ENCODE measurements at places on chromosomes 12 and 14.

DNA sequence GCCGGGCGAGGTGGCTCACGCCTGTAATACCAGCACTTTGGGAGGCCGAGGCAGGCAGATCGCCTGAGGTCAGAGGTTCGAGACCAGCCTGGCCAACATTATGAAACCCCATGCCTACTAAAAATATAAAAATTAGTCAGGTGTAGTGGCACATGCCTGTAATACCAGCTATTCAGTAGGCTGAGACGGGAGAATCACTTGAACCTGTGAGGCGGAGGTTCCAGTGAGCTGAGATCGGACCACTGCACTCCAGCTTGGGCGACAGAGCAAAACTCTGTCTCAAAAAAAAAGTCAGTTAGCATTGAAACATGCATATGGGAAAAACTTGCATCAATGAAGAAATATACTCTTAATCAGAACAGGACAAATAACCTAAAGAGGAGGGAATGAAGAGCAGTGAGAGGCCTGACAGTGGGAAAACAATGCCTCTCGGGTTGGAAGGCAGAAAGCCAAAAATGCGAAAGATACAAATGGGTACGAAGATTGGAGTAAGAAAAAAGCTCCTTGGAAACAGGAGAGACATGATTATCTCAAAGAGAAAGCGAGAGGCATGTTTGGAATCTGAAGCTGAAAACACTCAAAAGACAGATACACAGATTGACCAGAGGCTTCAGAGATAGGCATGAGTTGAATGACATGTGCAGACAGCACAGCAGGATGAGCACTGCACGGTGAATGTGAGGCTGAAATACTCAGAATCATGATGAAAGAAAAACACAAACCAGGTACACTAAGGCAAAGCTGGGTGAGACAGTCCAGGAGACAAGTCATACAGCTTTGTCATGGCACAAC lies 30.6 kb downstream of the RESF1 start:
- no peaks in the 10 kb centered on the region for H3K27me3 ChIP-seq
- no peak overlapping the region for H3K27ac ChIP-seq
- no peak for DNase-seq
- no peak overlapping the region for H3K4me3 ChIP-seq

GRCh38 chr12:108462686-108463085 lies 52.4 kb upstream of the FICD start:
- H3K27ac ChIP-seq = no peak overlapping the region
- no peaks in the 10 kb centered on the region for H3K4me1 ChIP-seq
- no peak for DNase-seq
- H3K36me3 ChIP-seq = no peaks in the 10 kb centered on the region
- peaks cover 4% of the 10 kb centered on the region for H3K27me3 ChIP-seq

DNA sequence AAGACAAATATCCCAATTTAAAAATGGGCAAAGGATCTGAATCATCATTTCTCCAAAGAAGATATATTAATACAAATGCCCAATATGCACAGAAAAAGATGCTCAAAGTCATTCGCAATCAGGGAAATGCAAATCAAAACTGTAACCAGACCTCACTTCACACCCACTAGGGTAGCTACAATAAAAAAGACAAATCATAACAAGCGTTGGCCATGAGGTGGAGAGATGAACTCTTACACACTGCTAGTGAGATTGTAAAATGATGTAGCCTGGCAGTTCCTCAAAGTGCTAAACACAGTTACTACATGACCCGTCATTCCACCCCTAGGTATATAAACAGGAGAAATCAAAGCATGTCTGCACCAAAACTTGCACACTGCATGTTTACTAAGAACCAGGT lies 30.4 kb downstream of the CDC42BPB start:
- no peaks in the 10 kb centered on the region for H3K27me3 ChIP-seq
- no peaks in the 10 kb centered on the region for H3K4me1 ChIP-seq
- no peaks in the 10 kb centered on the region for H3K36me3 ChIP-seq
- no peak for DNase-seq
- no peak overlapping the region for H3K27ac ChIP-seq

GRCh38 chr12:26090836-26091510 lies 33.9 kb downstream of the BHLHE41 start:
- H3K27ac ChIP-seq = no peak overlapping the region
- H3K4me1 ChIP-seq = no peaks in the 10 kb centered on the region
- no peak overlapping the region for H3K4me3 ChIP-seq
- no peak for DNase-seq
- no peaks in the 10 kb centered on the region for H3K36me3 ChIP-seq

All from adrenal gland (tissue), 19 donors.